Brain (organoid and tissue), 16 donors: ENCODE measurements at places on chromosomes 6 and 20.

DNA sequence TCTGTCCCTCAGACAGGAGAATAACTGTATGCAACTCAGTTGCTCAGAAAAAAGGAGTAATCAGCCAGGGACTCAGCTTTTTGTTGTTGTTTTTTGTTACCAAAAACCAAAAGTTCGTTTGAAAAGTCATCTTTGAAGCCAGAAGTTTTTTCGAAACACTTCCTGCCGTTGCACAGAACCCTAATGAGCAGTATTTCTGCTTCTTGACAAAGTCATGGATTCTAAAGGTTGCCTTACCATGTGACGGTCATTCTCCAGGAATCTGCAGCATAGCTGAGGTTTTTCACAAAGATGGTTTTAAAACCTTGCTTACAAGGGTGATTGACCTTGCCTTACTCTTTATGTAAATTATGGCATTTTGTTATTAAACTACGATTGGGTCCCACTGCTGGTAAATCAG is 1.9 kb downstream of the RAB32 start:
- DNase-seq: no peak

- no peak for DNase-seq
Observed at GRCh38 chr6:91608428-91608827, 1021.6 kb upstream of the MAP3K7 start.

- no peak for DNase-seq
Observed at GRCh38 chr6:56386717-56387116, 139.3 kb upstream of the COL21A1 start.

DNA sequence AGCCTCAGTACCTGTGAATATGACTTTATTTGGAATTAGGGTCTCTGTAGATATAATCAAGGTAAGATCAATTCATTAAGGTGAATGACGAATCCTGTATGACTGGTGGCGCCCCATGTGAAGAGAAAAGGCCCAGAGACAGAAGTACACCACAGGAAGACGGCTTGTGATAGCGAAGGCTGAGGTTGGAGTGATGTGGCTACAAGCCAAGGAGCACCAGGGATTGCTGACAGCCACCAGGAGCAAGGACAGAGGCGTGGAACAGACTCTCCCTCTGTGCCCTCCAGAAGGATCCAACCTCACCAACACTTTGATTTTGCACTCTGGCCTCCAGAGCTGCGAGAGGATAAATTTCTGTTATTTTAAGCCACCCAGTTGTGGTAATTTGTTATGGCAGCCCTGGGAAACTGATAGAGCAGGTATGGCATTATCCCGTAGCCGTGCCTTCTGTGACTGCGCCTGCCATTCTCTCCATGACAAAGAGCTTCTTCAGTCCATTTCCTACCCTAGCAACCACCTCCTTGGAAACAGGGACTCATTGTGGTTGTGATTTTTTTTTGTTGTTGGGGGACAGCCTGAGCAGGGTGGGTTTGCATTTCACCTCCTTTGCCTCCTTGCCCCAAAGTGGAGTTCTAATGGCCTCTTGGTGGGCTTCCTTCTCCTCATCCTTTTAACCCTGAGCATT is 29.6 kb downstream of the PTK7 start:
- DNase-seq: no peak

- DNase-seq: no peak
Observed at GRCh38 chr6:159080217-159080976, 35.6 kb upstream of the TAGAP start.

DNA sequence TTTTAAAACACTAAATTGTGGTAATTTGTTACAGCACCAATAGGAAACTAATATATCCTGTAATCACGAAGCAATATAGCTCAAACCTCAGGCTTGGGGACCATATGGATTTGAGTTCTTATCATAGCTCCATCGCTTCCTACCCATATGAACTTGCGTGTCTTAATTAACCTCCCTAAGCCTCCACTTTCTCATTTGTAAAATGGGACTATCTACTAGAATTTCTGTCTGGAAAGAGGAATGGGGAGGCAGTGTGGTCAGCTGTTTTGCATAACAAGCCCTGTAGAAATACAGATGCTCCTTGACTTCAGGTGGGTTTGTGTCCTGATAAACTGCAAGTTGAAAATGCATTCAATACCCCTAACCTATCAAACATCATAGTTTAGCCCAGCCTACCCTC is 17.1 kb downstream of the HLA-DOB start:
- DNase-seq: no peak

DNA sequence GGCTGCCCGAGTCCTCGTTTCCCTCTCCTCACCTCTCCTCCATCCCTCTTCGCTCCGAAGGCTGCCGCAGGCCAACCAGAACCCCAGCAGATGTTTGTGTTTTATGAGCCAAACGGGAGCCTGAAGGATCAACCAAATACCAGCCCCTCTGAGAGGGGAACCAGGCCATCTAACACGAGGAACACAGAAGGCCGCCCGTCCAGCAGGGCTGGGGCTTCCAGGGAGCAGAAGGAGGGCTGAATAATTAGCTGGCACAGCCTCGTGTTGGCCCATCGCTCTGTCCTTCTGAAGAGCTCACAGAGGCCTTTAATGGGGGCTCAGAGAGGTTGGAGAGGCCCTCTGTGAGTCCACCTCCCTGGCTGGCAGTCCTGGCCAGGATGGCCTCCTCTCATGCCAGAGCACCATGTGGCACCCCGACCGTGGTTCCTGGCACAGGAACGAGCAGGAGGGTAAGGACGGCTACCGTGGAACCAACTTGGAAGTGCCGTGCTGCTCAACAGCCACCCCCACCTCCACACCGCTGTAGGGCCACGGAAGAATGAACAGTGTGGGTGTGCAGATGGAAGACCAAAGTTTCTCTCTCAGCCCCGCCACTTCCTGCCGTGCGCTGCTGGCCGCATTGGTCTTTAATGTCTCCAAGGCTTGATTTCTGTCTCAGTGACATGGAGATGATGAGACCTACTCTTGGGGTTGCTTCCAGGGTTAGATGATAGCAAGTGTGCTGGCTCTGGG is 155.2 kb downstream of the SCML4 start:
- peak; percentile 13 for DNase-seq

- no peak for DNase-seq
Observed at GRCh38 chr20:47489448-47489872, 12.2 kb upstream of the NCOA3 start.

DNA sequence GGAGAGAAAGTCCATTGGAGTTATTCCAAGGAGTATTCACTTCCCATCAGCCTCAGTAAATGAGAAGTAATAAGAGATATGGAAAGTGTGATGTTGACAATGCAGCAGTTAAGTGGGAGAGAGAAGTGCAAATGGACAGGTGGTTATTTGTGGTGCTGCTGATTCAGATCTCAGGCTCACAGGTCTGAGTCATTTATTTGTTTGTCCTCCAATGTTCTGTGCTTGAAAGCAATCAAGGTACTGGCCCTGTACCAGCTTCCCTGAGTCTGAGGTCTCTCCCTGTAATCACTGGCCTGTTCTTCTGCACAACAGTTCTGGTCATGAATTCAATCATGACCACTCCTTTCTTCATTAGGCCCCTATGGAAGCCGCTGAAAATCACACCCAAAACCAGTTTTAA is 827.7 kb downstream of the MAFB start:
- DNase-seq: no peak

DNA sequence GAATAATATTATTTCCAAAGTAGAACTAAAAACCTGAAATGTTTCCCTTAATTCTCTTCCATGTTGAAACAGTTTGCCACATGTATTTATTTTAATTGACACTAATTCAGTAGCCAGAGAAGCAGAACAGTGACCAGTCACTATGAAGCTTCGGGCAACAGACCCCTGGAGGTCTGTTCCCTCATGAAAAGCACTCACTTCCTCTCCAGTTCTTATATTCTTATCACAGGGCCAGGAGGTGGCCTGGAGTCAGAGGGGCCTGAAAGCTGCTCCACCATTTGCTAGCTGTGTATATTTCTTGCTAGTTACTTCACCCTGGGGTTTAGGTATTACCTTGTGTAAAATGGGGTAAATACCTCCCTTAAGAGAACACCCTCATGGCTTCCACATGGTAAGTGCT is 49.1 kb downstream of the MAP7 start:
- no peak for DNase-seq

GRCh38 chr20:57188056-57188455 is 78.4 kb downstream of the BMP7 start:
- no peak for DNase-seq

DNA sequence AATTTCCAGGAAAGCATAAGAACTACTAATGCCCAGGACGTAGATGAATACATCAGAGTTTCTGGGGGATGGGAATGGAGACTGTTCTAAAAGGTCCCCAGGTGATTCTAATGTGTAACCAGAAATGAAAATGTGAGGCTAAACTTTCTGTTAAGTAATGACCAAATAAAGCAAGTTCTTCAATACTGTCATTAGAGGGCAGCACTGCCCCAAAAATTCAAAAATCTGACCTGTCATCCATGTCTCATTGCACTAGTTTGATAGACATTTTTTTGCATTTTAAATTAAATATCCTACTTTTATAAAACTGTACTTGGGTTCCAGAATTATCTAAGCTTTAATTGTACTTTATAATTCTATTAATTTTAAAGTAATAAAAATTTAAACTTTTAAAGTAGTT is 94.9 kb downstream of the RFX6 start:
- peak; percentile 74 for DNase-seq

DNA sequence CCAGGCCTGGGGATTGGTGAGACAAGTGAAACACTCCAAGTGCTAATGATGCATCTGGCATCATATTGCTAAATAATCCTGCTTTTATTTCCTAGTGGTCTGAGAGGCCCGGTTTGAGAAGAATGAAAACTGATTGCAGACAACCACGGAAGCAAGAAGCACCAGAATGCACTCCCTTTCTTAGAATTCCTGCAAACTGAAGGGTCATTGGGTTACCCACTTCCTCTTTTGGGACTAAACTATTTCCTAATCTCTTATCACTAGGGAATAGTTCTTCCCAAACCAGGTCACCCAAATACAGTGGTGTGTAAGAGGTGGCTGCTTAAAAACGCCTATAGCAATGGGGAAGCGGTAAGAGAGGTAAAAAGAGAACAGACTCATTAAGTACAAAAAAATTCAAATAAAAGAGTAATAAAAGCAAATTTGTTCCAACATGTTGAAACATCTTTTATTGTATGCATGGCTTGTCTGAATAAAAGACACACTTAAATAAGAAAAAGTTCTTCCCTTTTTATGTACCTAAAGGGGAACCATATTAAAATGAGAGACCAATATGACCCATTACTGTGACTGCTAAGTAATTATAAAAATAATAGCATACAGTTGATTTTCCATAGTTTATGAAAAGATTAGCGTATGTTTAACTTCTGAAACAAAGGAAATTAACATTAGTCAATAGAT is 125.8 kb downstream of the MYB start:
- DNase-seq: no peak

DNA sequence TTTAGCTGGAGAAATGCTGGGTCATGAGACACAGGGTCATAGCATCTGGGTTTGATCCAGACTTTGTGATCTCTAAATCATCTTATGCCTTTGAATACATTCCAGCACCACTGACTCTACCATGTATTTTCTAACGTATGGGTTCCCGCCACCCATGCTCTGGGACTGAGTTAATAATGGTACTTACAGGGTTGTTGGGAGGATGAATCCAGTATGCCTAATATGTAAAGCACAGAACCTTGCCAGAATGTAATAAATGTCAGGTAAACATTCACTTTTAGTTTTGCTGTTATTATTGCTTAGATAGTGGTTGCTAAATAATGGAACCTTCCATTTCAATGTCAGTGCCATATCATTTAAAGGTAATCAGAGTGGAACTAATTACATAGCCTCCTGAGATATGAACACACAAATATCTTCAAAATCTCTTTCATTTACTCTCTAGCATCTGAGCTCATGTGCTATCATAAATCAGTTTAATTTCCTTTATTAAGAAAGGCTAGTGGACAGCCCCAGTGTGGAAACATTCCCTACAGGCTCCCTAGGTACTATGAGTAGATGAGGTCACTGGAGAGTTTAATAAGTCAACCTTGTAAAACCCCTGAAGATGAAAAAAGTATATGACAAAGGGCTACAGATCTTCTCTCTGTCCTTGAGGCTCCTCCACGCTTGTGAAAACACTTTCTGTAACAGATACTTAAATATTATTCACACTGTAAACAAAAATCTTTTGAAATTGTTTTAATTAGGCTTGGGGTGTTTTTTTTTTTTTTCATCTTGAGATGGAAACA is 226.6 kb downstream of the ALDH8A1 start:
- DNase-seq: no peak

- DNase-seq: no peak
Observed at GRCh38 chr20:25088267-25088666, 6.3 kb upstream of the VSX1 start.

GRCh38 chr6:135054226-135054568 is 425 bp downstream of the HBS1L start:
- no peak for DNase-seq

- no peak for DNase-seq
Observed at GRCh38 chr6:74742793-74743508, 462.9 kb downstream of the COL12A1 start.

DNA sequence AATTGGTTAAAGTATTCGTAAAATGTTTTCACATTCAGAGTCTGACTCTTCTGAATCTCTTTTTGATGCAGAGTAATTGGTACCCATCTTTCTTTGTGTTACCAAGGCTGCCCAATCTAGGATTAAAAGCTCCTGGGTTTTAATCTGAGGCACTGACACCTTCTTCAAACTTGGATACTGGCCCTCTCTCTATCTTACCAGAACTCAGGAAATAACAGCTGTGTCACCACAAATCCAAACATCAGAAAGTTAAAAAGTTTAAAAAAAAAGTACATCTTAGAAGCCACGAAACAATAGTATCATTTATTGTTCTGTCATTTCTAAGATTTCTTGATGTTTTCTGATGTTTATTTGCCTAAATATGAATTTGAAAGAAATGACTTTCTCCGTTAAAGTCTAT is 255.5 kb upstream of the RUNX2 start:
- no peak for DNase-seq

DNA sequence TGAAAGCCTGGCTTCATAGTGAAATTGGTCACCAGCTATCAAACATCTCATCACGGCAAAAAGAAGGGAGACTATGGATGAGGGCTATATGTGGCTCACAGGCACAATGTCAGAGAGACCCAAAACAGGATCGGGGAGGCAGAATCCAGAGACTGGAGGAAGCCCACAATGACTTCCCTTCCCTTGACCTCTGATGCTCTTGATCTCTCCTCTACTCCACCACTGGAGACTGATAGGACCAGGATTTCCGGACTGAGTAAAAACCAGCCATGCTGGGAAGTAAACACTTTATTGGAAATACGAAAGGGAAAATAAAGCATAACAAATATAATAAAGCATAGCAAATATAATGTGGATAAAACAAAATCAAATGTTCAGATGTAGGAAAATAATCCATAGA is 597.3 kb downstream of the UTRN start:
- DNase-seq: no peak

- DNase-seq: peak; percentile 63
Observed at GRCh38 chr6:45513213-45513618, 135.5 kb upstream of the SUPT3H start.
